ENCODE measurements at places on chromosomes 1 and 21. TPM values are rescaled to one million over a fixed set of nuclear protein-coding genes. Genes with fewer than 3 reads are reported as not detected.

Gene EPHA10
- not detected for total RNA-seq

Gene RIPPLY3
- total RNA-seq: not detected

DNA sequence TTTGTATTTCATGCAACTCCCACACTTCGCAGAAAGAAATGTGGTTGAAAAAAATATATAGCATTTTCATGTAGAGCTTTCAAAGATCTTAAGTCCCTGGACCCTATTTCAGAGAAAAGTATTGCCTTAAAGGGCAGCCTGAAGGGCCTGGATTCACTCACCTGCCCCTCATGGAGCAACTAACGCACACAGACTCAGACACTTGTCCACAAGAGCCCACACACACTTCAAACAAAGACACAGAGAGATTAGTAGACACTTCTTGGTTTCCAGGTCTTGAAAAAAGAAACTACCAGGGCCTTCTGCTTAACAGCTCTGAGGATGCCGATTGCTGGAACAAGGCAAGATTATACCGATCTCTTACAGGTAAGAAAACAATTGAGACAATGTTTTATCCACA is 122.2 kb downstream of the ZBTB18 start:
- DNase-seq: no peak

DNA sequence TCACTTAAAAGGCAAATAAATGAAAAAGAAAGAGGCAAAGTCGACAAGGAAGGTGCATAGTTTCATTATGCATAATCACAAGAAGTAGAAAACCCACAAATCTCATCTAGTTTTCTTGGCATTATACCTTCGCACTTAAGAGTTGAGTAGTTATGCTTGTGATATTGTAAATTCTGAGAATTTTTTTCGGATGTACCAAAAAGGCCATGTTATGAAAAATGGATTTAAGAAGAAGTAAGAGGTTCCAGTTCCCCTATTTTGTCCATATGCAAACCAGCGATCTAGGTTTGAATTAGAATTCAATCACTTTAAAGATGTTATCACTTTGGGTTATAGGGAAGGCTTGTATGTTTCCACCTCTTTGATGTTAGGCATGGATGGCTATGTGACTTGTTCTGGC is 7.9 kb upstream of the ERICH3 start:
- no peak for DNase-seq

DNA sequence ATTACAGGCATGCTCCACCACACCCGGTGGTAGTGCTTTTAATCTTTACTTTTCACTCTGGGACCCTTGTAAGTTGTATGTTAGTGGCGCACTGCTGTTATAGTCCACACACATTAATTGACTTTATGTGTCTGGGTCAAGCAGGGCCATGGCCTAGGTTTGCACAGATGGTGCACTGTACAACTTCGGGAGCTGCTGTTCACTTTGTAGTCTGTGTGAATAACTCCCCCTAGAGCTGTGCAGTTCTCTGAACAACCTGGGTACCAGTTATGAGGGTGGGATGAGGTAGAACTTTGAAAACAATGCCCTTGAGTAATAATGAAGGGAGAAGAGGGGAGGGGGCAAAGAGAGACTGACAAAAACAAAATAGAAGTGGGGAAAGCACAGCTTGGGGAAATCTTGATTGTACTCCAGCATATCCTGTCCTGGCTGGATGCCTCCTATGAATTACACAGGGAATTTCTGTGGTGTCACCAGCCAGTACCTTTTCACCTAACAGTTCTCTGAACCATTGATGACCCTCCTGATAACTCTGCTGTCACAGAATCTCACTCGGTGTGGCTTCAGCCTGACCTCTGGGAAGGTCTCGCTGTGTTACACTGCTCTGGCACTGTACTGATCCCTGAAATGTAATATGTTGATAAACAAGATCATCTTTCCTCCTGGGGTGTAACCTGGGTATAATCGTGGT is 2.2 kb downstream of the PTGFRN start:
- DNase-seq: no peak

GRCh38 chr1:6178751-6179563 is 1.2 kb downstream of the CHD5 start:
- no peak for DNase-seq

DNA sequence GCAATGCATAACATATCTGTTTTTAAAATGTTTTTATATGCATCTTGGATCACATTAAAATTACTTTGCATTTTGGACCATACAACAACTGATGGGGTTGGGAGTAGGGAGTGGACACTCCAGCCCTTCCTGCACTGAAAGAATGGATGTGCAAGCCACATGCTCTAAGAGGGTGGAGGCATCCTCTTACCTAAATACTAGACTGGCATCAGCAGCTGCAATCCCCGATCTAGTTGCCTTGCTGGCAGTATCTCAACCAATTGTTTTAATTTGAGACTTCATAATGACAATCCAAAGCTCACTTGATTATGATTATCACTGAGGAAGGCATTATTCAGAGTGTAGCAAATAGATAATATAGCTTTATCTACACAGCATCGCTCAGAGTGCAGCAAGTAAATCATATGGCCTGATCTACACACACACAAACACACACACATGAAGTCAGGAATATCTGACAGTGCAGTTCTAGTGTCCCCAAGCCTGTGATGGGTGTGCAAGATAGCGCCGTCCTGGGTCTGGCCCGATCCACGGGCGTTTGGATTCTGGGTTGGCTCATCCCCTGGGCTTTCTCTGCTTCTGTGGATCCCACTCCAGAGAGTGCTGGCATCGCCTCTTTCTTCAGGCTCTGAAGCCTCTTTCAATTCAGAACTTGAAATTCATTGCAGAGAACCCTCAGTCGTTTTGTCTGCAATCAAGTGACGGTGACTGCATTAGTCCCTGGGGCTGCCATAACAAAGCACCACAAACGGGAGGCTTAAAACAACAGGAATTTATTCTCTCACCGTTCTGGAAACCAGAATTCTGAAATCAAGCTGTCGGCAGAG is 181.3 kb downstream of the ETS2 start:
- peak; percentile 29 for DNase-seq
